BE2C (cell line): ENCODE measurements at places on chromosomes 3 and 15.

DNA sequence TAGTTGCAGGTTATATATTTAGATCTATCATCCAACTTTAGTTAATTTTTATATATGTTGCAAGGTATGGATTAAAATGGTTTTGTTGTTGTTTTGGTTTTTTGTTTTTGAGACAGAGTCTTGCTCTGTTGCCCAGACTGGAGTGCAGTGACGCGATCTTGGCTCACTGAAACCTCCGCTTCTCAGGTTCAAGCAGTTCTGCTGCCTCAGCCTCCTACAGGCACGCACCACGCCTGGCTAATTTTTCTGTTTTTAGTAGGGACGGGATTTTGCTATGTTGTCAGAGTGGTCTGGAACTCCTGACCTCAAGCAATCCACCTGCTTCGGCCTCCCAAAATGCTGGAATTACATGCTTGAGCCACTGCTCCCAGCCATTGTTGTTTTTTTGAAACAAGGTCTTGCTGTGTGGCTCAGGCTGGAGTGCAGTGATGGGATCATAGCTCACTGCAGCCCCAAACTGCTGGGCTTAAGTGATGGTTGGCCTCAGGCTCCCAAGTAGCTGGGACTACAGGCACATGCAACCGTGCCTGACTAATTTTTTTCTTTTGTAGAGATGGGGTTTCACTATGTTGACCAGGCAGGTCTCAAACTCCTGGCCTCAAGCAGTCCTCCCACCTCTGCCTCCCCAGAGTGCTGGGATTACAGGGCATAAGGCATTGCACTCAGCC is 92.0 kb downstream of the ZNF609 start:
- no peak for DNase-seq

DNA sequence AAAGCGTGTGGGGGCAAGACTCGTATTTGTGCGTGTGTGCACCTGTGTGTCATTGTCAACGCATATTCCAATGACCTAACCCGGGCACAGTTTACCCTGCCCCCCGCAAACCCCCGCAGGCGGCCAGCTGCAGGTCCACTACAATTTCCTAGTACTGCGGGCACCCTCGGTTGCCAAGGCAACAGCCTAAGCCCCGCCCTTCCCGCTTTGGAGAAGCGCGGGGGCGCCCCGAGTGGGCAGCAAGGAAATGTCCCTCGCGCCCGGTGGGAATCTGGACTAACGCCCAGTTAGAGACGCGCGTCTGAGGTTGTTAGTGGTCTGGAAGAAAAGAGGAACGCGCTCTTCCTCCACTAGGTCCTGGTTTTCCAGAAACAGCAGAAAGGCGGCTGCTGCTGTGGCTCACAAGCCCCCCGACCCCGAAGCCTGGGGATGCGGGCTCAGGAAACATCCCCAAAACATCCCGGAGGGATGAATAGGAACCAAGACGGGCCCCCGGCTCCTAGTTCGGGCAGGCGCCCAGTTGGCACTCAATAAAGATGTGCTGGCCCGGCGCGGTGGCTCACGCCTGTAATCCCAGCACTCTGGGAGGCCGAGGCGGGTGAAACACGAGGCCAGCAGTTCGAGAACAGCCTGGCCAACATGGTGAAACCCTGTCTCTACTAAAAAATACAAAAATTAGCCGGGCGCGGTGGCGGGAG is 1.1 kb downstream of the ABHD14A start:
- peak; percentile 76 for DNase-seq

DNA sequence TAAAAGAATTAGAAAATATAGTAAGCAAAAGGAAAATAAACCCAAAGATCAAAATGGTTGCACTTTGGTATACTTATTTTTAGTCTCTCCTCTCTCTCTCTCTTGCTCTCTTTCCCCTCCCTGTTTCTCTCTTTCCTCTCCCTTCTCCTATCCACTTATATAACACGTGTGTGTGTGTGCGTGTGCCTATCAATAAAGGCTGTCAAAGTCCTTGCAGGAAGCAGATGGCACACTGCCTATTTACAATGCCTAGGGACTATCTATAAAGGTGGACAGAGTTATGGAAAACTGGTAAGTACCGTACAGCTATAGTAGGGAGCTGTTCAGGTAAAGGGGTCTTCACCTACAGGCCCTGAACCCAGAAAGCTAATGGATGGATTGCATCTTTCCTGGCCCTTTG is 161.6 kb downstream of the SQOR start:
- no peak for DNase-seq

- DNase-seq: no peak
Measured at GRCh38 chr3:143726727-143727126, 121.5 kb downstream of the SLC9A9 start.

DNA sequence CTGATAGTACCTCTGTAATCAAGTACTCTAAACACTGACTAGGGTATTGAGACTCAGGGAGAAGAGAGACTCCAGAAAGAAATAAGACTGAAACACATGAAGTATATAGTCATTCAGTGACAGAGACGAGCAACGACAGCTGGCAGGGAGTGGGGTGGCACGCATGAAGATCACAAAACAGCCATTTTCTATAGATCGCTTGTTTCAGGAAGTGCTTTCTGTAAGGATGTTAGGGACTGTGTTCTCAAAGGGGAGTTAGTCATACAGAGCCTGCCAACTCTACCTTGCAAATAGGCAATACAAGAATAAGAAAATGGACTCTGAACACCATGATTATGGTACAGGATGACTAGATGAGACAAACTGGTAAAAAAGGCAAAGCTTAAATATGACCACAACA is 139.5 kb downstream of the TBL1XR1 start:
- no peak for DNase-seq

DNA sequence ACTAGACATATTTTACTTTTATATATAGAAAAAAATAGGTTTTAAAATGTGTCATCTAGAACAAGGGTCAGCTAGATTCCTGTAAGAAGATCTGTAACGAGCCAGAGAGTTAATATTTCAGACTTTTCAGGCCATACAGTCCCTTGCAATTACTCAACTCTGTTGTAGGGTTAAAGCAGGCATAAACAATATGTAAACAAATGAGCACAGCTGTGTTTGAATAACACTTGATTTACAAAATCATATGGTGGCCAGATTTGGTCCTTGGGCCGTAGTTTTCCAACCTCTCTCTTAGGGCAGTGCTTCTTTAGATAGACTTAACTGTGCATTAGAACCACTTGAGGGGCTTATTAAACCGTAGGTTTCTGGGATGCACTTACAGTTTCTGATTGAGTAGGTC is 19.6 kb downstream of the LRRC57 start:
- no peak for DNase-seq

GRCh38 chr3:186939536-186939935 is 9.2 kb downstream of the ST6GAL1 start:
- DNase-seq: no peak

DNA sequence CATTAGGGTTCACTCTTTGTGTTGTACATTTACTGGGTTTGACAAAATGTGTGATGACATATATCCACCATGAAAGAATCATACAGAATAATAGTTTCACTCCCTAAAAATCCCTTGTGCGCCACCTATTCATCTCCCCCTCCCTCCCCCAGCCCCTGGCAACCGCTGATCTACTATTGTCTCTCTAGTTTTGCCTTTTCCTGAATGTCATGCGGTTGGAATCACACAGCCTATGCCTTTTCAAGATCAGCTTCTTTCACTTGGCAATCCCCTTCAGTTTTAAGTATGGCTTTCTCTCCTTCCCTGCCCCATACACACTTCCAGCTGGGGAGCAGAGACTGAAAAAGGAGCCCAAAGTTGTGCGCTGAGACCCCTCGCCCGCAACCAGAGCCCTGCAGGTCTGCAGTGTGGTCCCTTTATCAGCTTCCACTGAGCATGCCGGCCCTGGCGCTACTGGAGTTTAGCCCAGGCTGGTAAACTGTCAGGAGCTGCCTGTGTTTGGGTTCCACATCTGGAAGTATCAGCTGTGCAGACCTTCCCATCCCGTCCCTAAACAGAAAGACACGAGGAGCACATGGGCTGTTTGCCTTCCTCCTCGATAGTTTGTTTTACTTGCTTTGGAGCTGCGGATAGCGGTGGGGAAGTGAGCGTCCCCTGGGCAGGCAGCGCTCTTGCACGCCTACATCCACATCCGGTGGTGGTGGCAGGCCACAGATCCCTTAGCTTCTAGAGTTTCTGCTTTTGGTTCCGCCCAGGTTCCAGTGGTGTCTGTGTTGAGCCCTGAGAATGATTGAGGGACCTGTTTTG is 12.3 kb downstream of the BOC start:
- no peak for DNase-seq

- no peak for DNase-seq
Measured at GRCh38 chr3:184615396-184615795, 53.8 kb downstream of the EPHB3 start.

DNA sequence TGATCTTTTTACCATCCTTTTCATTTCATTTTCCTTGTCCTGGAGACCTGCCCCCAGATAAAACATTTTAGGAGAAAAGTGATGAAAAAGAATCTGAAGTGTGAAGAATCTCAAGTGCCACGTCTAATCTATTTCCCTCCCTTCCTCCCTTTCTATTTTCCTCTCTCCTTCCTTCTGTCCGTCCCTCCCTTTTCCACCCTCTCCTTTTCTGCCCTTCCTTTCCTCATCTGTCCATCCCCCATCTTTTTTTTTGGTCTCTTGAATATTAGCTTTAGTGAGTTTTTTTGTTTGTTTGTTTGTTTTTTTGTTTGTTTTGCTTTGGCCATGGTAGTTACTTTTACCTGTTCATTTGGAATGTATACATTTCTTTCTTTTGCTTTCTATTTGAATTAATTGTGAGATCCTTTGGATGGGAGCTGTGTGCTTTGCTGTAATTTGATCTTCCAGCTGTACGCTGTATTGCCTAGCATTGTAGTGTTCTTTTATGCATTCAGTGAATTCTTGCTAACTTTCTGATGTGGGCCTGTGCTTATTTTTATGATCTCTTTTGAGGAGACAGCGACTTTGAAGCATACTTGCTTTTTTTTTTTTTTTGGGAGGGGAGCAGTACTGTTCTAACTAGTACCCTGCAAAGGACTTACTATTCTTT is 19.2 kb downstream of the CDIN1 start:
- no peak for DNase-seq

GRCh38 chr3:16950282-16950681 is 65.5 kb downstream of the PLCL2 start:
- DNase-seq: no peak

DNA sequence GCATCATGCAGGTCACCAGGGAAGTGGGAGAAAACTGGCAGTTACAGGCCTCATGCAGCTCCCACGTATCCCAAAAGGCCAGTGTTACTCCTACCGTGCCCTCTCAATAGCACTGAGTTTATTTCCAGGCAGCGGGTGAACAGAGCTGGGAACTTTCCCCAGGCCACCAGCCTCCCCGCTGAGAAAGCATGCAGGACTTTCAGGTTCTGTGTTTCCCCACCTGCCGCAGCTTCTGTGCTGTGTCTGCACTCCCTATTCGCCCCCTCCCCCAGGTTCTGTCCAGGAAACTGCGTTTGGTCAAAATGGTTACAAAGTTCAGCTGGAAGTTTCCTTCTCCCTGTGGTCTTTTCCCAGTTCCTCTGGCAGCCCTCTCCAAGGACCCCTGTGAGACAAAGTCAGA is 21.4 kb downstream of the NEK11 start:
- DNase-seq: no peak
